ENCODE measurements at places on chromosomes 4 and X.
A peak's percentile ranks its signal among the peaks of the same experiment; 100 is the strongest.

DNA sequence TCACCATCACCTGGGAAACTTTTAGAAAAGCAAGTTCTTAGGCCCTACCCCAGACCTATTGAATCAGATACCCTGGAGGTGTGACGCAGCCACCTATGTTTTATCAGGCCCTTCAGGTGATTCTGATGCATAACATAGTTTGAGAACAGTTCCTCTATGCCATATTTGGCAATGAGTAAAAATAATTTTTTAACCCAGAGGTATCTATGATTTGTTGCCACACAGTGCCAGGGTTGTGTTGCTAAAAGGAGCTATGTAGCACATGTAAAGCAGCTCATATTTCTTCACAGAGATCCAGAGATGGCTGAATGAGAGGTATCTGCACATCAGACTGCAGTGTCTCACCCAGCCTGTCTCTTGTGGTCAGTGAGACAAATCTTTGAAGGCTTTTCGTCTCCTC lies 85.3 kb downstream of the PTPN13 start:
- no peak for DNase-seq

- peak; percentile 38 for DNase-seq
Measured at GRCh38 chr4:7753271-7753670, 186.4 kb downstream of the AFAP1 start.

- no peak for DNase-seq
Measured at GRCh38 chr4:67437974-67438713, 107.2 kb downstream of the CENPC start.

DNA sequence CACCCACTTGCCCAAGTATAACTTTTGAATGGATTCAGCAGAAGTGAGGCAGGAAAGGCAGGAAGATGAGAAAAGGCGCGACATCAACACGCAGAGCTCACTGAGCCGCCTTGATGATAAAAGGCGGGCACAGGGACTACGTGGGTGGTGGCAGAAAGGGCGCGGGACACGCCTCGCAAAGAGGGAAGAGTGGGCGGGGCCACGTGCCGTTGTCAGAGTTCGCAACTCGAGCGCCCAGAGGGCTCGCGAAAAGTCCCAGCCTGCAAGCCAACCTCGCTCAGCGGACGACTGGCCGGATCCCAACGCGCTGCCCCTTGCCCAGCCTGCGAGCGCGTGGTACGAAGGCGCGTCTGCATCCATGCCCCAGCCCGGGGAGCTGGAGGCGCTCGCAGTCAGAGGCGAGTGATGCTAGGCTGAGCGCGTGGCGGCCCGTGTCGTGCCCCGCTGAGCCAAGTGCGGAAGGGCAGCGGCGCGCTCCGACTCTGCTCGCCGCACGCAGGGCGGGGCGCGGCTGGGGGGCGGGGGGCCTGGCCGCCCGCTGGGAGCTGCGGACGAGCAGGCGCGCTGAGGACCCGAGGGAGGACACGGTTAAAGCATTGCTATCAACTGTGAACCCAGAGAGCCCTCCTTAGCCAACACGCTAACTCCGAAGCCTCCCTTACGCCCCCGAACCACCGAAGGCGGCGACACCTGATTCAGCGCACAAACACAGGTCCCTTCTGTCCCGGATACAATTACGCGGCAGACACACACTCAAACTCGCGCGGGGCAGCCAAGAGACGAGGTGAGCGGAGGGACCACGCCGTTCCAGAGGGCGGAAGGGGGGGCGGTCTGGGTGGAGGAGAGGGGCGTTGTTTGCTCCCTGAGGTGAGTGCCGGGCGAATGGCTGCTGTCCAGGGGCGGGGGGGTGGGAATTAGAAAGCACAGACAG lies at the start of gene UGT8:
Gene UGT8, plus strand, starts transcription at position 617 of the 931 bp plus-strand sequence. CDS start 24,074 bp downstream, outside the sequence.
- no peak for DNase-seq

DNA sequence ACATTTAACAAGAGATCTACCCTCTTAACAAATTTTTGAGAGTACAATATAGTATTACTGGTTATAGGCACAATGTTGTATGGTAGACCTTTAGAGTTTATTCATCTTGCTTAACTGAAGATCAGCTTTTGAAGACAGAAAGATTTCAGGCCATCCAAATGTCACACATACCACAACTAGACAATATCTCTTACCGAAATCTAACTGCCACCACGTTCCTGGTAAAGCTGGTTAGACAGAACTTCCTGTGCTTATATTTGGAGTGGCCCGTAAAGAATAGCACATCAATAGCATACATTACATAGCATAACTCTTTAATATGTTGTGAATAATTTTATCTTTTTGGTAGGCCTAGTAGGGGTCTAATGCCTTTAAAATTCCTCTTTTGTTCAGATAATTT lies 29.8 kb upstream of the ARHGEF6 start:
- no peak for DNase-seq

DNA sequence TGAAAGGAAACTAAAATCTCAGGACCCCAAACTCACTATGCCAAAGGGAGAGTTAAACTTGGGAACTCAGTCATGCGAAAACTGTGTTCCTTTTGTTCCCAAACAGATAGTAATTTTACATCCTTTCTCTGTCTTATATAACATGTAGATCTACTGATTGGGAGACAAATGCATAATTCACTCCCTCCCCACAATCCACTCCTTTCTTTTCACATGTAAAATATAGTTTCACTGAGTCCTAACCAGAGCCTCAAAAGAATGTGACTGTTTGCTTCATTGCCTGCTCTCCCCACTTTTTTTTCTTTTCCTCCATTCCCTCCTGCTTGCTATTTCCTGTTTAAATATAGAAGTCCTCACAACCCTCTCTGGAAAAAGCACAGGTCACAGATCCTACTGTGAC lies 699.3 kb upstream of the ADGRL3 start:
- DNase-seq = no peak

DNA sequence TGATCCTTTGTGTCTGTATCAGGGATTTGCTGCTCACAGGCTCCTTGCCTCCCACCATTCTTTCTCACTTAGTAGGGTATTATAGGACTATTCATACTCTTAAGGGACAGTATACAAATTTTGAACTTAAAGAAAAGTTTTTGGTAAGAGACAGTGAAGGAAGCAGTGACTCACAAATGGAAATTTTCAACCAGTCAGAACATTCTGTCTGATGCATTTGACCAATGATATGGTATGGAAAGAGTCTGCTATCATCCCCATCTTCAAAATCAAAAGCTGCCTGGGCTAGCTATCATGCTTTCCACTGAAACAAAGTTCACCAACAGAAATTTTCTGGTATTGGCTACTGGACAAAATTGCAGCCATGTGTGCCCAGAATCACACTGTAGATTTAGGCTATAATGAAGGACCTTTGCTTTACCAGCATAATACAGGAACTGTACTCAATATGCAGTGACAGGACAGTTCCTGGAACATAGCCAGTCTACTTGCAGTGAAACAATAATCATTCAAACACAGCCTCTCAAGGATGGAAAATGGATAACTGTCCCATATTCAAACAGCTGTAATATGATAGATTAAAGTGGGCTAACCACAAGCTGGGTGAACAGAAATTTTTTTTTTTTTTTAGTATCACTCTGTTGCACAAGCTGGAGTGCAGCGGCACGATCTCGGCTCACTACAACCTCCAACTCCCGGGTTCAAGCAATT lies 109.0 kb upstream of the ACSL4 start:
- DNase-seq = no peak

GRCh38 chr4:55411621-55412020 lies 15.9 kb downstream of the TMEM165 start:
- DNase-seq = no peak

- DNase-seq = no peak
Measured at GRCh38 chr4:27318740-27319139, 458.1 kb downstream of the STIM2 start.

GRCh38 chr4:6467600-6467999 lies 4.8 kb downstream of the PPP2R2C start:
- DNase-seq = no peak

GRCh38 chrX:133185938-133186337 lies 32.2 kb downstream of the TFDP3 start:
- no peak for DNase-seq

- DNase-seq = no peak
Measured at GRCh38 chr4:100696531-100696930, 178.7 kb upstream of the EMCN start.

DNA sequence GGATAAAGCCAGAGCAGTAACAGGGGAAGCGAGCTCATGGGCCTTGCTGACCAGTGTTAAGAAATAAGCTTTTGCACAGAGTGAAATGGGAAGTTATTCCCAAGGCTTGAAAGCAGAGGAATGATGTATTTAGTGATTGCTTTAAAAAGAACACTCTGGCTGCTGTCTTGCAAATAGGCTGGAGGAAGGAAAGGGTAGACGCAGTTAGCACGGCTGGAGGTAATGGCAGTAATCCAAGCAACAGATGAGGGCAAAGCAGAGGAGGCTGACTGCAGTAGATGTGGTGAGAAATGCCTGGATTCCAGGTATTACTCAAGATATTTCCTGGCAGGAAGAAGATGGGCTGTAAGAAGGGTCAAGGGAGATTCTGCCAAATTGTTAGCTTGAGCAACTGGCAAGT lies 1342.3 kb upstream of the AGA start:
- DNase-seq = no peak

DNA sequence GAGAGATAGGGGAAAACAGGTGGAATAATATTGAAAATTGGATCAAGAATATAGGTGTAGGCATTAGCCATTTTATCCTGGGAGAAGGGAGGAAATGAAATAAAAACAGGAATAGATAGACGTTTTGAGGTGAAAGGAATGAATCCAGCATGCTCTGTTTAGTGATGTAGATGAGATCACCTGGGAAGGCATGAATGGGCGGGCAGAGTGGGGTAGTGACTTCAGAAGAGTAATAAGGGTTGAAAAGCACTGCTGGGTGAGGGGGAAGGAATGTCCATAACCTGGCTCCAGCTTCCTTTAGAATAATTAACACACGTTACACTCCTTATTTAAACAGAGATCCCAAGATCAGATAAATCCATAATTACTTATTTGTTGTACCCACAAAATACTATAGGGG lies 191.1 kb upstream of the ANXA3 start:
- DNase-seq = no peak

- DNase-seq = no peak
Measured at GRCh38 chr4:99572527-99573240, 1.9 kb upstream of the MTTP start.

DNA sequence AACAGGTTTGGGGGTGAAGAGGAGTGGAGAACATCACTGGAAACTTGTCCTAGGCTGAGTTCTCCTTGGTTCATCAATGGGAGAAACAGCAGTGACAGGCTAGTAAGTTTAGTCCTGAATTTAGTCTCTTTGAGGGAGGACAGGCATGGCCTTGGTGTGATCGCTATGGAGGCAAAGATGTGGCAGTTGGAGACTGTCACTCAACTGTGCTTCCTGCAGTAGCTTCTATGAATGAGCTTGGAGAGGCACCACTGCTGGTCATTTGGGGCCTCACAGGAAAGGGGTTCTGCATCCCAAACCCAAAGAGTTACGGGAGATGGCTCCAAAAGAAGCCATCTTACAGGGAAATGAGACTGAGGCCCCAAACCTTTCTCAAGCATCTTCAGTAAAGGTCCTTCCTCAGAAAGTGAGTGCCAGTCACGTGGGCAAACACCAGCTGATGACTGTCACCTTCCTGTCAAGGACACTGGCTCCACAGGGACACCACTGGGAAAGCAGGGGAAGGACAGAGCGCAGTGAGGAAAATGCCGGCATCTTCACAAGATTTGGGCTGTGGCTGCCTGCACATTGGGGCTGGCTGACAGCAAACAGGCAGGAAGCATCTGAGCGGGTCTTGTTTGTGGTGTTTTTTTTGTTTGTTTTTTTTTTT lies 7.2 kb downstream of the MRFAP1 start:
- DNase-seq = no peak

DNA sequence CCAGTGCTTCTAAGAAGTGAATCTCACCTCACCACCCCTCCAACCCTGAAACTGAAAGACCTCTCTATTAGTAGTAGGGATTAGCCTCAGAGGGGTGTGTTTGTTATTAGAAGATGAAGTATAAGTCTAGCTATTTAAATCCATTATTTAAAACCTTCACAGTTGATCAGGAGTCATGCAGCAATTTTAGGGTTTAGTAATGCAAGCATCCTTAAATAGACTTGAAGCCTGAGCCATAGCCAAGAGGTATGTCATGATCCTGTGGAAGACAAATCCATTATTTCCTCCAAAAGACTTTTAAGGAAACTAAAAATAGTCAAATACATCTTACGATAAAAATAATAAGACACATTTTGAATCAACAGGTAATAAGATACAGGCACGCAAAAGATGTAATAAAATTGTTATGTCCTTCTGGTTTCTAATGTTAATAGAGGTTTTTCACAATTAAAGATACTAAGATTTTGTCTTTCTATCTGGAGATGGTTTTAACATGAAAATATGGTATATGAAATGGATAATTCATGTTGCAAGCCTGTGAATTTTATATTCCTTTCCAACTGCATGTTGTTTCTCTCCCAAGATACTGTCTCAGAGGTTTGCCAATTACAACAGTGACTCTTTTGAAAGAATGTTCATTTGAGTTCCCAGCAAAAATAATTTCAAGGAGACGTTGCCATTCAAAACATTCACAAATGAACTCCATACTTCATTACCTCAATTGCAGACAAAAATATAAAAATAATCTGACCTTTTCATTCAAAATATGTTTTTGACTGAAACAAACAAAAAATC lies 68.0 kb downstream of the LUZP4 start:
- no peak for DNase-seq

GRCh38 chr4:108345862-108346817 lies 177.4 kb upstream of the LEF1 start:
- no peak for DNase-seq

GRCh38 chrX:106300239-106300638 lies 132.1 kb downstream of the PWWP3B start:
- DNase-seq = no peak

DNA sequence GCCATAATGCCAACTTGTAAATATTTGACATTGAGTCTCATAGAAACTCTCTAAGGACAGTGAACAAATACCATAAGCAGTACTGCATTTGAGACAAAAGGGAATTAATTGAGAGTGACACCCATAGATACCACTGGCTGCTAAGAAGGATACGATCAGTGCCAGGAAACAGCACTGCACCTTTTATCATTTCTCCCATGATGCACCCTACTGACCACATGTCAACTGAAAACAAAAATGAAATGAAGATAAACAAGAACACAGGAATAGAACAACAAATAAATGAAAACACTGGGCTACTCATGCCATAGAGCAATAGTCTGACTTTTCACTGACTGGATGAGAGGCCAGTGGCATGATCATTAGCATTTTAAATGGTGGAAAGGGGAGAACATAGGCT lies 270.8 kb downstream of the MAPK10 start:
- DNase-seq = no peak

DNA sequence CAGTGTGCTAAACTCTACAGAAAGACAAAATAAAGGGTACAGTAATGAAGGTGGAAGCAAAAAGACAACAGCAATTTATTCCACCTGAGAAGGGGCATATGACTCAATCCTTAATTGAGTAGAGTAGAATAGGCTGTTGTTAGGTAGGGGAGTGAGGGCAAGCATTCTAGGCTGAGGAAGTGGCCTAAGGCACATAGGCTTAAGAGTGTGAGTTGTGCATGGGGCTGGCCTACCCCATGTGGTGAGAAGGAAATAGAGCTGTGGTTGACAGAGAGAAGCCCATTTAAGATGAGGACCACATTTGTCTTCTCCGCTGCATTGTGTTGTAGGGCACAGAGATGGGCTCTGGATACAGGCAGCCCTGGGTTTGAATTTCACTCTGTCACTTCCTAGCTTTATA lies 3.4 kb upstream of the ZCCHC18 start:
- DNase-seq = no peak

GRCh38 chrX:29870608-29871007 lies 344.8 kb upstream of the MAGEB2 start:
- no peak for DNase-seq

GRCh38 chr4:153528705-153529485 lies 62.7 kb downstream of the TMEM131L start:
- no peak for DNase-seq

GRCh38 chr4:55253948-55254593 lies 92.0 kb upstream of the SRD5A3 start:
- no peak for DNase-seq

Data from gastrocnemius medialis (tissue), 4 donors.